GM12878 (cell line): ENCODE measurements at places on chromosomes 3 and 15.

- DNase-seq, result no peak
These were observed 1.9 kb upstream of the SLC41A3 start for GRCh38 chr3:126085841-126086240.

DNA sequence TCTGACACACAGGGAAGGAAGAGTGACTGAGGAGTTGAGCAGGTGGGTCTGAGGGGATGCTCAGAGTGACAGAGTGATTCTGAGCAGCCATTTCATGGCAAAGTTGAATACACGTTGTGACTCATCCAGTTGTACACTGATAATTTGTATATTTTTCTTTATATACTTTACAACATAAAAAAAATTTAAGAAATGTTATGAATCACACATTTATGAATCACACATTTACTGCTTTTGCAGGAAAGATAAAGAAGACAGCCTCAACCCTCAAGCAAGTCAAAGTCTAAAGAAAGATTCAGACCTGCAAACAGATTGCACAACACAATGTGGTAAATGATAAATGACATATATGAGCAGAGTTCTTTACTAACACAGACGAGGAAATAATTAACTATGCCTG, 21.0 kb upstream of the CHMP2B start:
- DNase-seq, result no peak

DNA sequence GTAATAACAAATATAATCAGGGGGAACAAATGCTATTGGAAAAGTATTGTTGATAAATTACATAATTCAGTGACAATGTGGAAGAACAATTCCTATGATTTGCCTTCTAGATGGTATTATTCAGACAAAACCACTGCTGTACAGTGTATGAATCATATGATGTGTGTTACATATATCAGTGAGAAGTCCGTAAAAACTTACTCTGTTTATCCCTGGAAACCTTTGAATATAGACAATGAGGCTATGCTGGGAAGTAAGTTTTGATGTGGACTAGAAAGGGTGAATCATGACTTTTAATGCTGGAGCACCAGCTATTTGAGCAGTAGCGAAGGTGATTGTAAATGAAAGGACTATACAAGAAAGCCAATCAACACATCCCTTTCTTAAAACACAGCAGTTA, 17.9 kb downstream of the C3orf38 start:
- DNase-seq, result no peak

- DNase-seq, result no peak
These were observed 96.6 kb upstream of the AGTR1 start for GRCh38 chr3:148600902-148601765.

GRCh38 chr3:190070622-190071347, 49.9 kb downstream of the P3H2 start:
- no peak for DNase-seq

GRCh38 chr3:147218965-147219364, 187.4 kb downstream of the ZIC4 start:
- DNase-seq, result no peak

GRCh38 chr3:49914906-49915305, 11.2 kb upstream of the MST1R start:
- no peak for DNase-seq

DNA sequence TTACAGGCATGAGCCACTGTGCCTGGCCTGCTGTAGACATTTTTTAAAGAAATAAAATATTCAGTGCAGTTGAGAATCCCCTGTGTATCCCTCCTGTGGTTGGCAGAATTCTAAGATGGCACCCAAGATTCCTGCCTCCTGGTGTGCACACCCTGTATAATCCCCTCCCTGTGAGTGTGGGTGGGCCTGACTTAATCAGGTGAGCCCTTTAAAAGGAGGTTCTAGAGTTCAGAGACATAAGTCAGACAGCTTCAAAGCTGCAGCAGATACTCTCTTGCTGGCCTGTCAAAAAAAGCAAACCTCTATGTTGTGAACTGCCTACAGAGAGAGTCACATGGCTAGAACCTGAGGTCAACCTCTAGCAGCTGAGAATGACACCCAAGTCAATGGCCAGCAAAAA, 7.0 kb upstream of the VIPR1 start:
- no peak for DNase-seq

- no peak for DNase-seq
These were observed 88.7 kb downstream of the ANKRD28 start for GRCh38 chr3:15708882-15709677.

GRCh38 chr15:53716909-53717876, 42.3 kb downstream of the WDR72 start:
- DNase-seq, result no peak

DNA sequence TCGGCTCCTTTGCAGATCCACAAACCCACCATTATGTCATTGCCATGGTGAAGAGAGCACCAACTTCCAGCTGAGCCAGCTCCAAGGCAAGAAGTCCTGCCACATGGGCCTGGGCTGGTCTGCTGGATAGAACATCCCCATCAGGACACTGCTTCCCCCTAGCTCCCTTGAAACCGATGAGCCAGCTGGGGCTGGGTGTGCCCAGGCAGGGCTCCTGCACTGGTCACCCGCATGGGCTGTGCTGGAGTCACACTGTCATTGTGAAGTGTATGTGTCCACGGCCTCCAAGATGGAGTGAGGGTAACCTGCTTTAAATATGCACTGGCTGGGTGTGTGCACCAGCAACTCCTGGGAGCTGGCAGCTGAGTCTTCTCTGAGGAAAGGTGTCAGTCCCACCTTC, 31.0 kb upstream of the TOPBP1 start:
- DNase-seq, result no peak

- DNase-seq, result no peak
These were observed 1314.2 kb downstream of the OTOL1 start for GRCh38 chr3:162810776-162811175.

GRCh38 chr3:144112036-144112435, 140.4 kb downstream of the DIPK2A start:
- DNase-seq, result no peak

GRCh38 chr3:173725507-173725906, 328.0 kb downstream of the NLGN1 start:
- DNase-seq, result no peak

GRCh38 chr3:53263907-53264306, 8.1 kb upstream of the TKT start:
- no peak for DNase-seq

- no peak for DNase-seq
These were observed 22.2 kb downstream of the MELTF start for GRCh38 chr3:197007296-197007940.

DNA sequence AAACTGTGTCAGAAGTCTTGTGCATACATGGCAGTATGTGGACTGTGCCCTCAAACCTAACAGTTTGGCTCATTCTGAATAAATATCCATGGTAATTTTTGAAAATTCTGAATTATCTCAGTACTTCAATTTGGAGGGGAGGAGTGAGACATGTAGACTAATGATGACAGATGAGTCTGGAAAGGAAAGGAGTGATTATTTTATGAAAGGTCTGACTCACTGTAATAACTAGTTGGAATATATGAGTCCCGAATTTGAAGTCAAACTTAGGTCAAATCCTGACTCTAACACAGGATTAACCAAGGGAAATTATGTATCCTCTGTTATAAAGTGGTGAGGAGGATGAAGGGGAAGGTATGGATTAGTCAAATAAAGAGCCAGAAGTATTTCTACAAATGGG, 38.6 kb downstream of the SUCNR1 start:
- no peak for DNase-seq
